ENCODE measurements at places on chromosomes 7 and 10.
A peak's percentile ranks its signal among the peaks of the same experiment; 100 is the strongest.

- peak; percentile 85 for DNase-seq
These were observed 754 bp downstream of the GSTO1 start for GRCh38 chr10:104255311-104255981.

DNA sequence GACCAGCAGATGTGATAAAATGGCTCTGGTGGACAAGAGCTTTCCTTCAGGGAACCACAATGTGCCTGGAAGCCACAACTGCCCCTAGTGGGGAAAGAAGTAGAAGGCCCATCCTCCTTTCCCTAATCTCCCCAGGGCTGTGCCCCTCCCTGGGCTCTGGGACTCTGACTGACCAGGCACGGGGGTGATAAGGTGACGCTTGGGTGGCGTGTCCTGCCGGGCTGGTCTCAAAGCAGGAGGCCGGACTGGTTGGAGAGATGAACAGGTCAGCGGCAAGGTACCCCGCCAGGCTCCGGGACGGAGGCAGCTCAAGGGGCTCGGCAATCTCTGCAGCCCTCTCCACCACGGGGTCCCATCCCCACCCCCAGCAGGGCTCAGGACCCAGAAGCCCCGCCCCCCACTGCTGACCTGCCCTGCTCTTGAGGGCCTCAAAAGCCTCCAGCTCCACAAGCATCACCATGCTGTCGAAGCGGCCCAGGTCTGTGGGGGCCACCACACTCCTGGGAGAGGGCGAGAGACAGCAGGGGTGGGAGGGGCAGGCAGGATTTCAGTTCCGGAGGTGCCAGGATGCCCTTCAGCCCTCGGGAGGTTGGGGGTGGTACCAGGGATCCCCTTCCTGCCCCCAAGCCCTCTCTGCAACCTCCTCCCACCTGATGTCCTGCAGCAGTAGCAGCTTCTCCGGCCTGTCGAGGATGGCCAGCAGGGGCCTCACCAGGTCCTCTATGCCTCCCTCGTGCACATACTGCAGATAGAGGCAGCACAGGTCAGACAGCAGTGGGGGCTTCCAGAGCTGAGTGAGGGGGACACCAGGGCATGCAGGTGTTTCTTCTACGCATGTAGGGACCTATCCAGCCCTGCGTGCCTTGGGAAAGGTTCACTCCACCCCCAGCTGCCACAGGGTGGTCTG, 12.2 kb downstream of the LZTS2 start:
- peak; percentile 9 for DNase-seq

DNA sequence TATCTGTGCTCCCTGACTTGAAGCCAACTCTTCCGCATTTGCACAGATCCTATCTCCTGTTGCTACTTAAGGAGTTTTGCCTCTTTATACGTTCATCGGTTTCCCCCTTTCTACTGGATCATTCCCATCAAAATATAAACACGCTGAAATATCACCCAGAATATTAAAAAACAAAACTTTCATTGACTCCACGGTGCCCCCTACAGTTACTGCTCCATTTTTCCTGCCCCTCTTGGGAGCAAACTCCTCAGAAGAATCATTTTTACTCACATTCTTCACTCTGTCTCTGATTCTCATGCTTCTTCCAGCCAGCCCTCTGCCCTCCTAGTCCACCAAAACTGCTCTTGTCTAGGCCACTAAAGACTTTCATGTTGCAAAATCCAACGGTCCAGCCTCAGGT, 66.4 kb downstream of the MYOF start:
- DNase-seq: no peak

GRCh38 chr10:86932674-86933073, 24.7 kb downstream of the MMRN2 start:
- no peak for DNase-seq

- no peak for DNase-seq
These were observed 442.0 kb downstream of the SORCS1 start for GRCh38 chr10:106722524-106722923.

DNA sequence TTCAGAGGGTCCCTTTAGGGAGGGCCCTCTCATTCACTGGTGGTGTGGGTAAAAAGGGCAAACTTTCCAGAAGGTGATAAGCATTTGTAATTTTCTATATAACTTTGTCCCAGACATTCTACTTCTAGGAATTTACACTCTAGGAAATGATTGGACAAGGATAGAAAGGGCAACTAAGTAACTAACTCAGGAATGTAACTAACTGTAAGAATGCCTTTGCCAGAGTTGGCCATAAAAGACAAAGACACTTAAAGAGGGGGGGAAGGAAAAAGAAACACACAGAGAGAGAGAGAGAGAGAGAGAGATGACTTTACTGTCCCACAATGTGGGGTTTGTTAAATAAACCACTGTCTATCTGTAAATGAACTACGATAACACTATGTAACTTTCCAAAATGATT, 38.5 kb upstream of the ITPRID1 start:
- DNase-seq: no peak

DNA sequence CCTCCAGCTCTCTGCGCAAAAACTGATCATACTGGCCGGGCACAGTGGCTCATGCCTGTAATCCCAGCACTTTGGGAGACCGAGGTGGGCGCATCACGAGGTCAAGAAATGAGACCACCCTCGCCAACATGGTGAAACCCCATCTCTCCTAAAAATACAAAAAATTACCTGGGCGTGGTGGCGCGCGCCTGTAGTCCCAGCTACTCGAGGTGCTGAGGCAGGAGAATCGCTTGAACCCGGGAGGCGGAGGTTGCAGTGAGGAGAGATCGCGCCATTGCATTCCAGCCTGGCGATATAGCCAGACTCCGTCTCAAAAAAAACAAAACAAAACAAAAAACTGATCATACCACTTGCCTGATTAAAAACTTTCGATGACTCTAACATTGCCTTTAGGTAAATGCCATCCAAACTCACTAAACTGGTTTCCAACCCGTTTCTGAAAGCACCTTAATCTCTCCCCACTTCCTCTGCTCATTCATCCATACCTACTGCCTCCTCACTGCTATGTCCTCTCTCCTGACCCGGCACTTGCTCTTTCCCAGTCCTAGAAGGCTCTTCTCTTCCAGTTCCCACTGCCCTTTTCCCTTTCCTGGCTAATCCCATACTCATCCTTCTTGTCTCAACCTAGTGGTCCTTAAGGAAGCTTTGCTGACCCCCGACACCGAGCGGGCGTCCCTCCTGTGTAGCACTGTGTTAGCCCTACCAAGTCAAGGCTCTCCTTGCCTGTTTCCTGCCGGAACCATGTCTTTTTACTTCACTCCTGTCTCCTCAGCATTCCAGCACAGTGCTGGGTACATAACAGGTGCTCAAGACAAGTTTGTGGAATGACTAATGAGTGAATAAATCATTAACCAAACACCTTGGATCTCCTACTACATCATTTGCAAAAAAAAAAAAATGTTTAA, 686 bp upstream of the MIOS start:
- no peak for DNase-seq

- DNase-seq: no peak
These were observed 869 bp upstream of the TBX20 start for GRCh38 chr7:35254496-35255442.

- no peak for DNase-seq
These were observed 30.3 kb downstream of the GRB10 start for GRCh38 chr7:50752422-50752821.
